ENCODE measurements at places on chromosomes 16 and 17. TPM values are rescaled to one million over a fixed set of nuclear protein-coding genes. Genes with fewer than 3 reads are reported as not detected.

Gene ANKRD11
- 24.8 TPM for total RNA-seq

Gene USH1G
- 0.09 TPM for total RNA-seq

GRCh38 chr17:8044819-8045810, 6.3 kb downstream of the ALOX15B start:
- H3K36me3 ChIP-seq, result no peaks in the 10 kb centered on the region
- H3K4me1 ChIP-seq, result no peaks in the 10 kb centered on the region
- no peaks in the 10 kb centered on the region for H3K27me3 ChIP-seq
- DNase-seq, result no peak
- H3K4me3 ChIP-seq, result no peak overlapping the region

GRCh38 chr16:30096862-30097563, 1.0 kb upstream of the YPEL3 start:
- peaks cover 15% of the 10 kb centered on the region for H3K36me3 ChIP-seq
- H3K4me3 ChIP-seq, result no peak overlapping the region
- peak overlapping the region; percentile 83 for H3K27ac ChIP-seq
- H3K27me3 ChIP-seq, result no peaks in the 10 kb centered on the region

DNA sequence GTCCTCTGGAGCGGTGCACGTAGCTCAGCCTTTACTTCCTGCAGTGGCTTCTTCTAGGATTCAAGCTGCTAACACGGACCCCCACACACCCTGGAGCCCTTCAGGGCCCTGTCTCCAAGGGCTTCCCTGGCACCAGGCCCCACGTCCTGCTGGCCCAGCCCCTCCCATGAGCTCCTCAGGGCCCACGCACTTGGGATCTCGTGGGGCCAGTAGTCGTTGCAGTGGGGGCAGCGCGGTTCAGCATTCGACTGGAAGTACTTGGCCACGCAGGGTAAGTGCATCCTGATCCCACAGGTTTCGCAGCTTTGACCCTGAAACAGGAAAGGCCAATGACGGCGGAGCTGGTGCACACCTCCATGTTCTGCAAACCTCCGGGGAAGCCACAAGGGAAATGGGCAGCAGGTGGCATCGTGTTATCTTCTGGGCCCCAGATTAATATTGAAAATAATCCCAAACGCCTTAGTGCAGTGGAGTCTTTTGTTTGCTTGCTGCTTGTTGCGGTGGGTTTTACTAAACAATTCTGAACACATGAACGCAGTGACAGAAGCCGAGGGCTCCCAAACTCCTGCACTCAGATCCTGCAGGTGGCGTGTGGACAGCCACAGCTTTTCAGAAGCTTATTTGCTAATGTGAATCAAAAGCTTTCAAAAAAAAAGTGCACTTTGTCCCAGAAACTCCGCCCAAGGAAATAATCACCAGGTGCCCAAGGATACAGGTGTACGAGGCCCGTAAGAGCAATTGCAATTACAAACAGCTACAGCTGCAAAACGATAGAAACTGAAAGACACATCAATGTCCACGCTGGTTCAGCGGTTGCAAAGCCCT, 22.4 kb downstream of the KDM8 start:
- no peak overlapping the region for H3K4me3 ChIP-seq
- peaks cover 17% of the 10 kb centered on the region for H3K4me1 ChIP-seq
- H3K36me3 ChIP-seq, result peaks cover 24% of the 10 kb centered on the region

DNA sequence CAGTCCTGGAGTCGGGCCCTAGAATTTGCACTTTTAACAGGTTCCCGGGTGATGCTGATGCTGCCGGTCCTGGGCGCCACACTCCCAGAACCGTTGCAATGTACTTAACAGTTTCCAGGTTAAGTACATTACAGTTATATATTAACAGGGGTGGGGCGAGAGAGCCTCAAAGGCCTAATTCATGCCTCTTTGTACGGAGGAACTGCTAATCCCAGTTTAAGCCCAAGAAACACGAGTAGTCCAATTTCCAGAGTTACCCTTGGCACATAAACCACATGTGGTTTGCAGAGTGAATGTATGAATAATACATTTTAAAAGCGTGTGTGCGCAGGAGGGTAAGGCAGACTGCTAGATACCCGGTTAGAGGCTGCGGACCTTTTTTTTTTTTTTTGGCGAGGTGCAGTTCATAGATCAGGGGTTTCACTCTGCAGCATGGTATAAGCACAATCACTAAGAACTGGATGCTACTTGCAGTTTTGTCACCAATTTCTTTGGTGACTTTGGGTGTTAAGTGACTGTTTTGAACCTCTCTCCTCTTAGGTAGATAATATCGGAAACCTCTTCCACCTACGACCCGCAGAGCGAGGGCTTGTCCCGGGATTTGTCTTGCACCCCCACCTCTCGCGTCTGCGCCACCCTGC, 713 bp downstream of the COX11 start:
- peaks cover 8% of the 10 kb centered on the region for H3K4me1 ChIP-seq
- peak; percentile 24 for DNase-seq
- H3K27ac ChIP-seq, result peak overlapping the region; percentile 92
- H3K4me3 ChIP-seq, result peak overlapping the region; percentile 75
- H3K27me3 ChIP-seq, result no peaks in the 10 kb centered on the region

GRCh38 chr17:54882950-54883349, 17.7 kb upstream of the TOM1L1 start:
- H3K36me3 ChIP-seq, result no peaks in the 10 kb centered on the region
- no peaks in the 10 kb centered on the region for H3K4me1 ChIP-seq
- H3K4me3 ChIP-seq, result no peak overlapping the region
- H3K27me3 ChIP-seq, result no peaks in the 10 kb centered on the region

GRCh38 chr16:48194828-48195556, 39.2 kb upstream of the ABCC12 start:
- H3K36me3 ChIP-seq, result no peaks in the 10 kb centered on the region
- H3K27me3 ChIP-seq, result no peaks in the 10 kb centered on the region
- no peak overlapping the region for H3K27ac ChIP-seq
- no peaks in the 10 kb centered on the region for H3K4me1 ChIP-seq

Data from thymus (tissue), 14 donors.